ENCODE measurements at places on chromosomes 4 and X. TPM values are rescaled to one million over a fixed set of nuclear protein-coding genes. Genes with fewer than 3 reads are reported as not detected.

LRCH2 gene
- total RNA-seq: 3.0 TPM

AFF2 gene
- total RNA-seq: 0.05 TPM

FGD1 gene
- 7.7 TPM for total RNA-seq

GYG2 gene
- total RNA-seq: 71.4 TPM

MAGEA9B gene
- not detected for total RNA-seq

GRPR gene
- 0.92 TPM for total RNA-seq

JCHAIN gene
- not detected for total RNA-seq

MRFAP1L1 gene
- total RNA-seq: 50.4 TPM

RHOXF2 gene
- total RNA-seq: not detected

KDR gene
- total RNA-seq: 4.2 TPM

SSX2B gene
- total RNA-seq: not detected

PSAPL1 gene
- total RNA-seq: not detected

- no peak for DNase-seq
Observed at GRCh38 chrX:2540426-2540947, 39.7 kb upstream of the DHRSX start.

DNA sequence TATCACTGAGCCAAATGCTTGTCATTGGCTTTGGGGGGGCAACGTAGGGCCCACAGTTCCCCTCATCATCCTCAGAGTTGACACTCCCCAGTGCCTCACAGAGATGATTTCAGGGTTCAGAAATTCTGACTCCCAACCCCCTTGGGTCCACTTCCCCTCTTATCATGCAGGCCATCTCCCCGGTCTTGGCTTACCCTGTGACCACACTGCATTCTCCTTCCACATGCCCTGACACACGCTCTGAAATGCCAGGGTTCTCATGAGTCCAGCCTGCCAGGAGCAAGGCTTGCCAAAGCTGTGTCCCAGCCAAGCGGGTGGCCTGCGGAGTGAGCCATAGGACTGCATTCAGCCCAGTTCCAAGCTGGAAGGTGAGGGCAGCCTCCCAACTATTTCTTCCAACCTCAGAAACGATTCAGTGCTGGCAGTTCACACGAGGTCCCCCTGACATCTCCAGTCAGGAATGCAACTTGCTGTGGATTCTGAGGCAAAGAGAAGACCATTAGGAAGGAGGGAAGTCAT, 101.2 kb downstream of the SMIM20 start:
- DNase-seq: no peak

DNA sequence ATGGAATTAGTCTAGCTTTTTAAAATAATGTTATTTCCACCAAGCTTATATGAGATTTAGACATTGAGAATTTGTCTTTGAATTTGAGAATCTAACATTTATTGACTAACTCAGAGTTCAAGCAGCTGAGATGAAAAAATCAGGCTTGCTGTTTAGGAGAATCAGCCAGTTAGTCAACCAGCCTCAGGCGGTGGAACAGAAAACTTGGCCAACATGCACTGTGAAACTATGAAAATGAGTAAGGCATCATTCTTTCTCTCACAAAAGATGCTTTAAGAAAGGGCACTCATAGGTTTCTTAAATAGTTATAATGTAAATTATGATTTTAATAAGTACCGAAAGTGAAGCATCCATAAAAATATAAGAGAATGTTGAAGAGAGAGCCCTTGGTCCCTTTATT, 84.2 kb downstream of the NFKB1 start:
- DNase-seq: no peak

DNA sequence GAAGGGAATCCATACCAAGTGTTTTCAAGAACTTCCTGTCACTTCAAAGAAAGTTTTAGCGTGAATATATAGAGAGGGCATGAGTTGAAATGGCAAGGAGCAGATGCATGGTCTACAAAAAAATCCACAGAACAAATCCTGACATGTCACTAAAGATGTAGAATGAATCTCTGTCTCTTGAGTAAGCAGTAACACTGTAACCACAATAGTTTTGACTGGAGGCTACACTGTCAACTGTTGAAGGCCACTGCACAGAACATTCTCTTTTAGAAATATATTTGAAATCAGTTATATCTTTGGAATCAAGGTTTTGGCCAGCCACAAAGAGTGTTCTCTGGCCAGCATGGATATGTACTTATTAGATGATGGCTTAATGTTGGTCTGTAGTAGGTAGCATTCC, 83.8 kb downstream of the VCX3B start:
- no peak for DNase-seq

DNA sequence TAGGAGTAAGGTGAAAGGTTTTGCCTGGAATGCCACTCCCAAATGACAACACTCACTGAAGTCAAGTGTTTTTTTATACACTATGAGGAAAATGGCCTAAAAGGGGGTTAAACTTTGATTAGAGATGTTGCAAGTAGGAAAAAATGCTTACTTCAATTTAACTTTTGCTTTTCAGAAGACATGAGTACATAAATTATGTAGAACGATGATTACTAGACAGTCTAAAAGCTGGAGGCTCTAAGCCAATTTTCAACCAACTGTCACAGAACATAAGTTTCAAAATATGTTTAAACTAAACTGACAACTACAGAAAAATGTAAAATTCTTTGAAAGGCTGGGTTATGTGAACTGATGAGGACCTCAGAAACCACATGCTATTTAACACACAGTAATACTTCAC, 83.4 kb downstream of the SHISA3 start:
- DNase-seq: no peak

- no peak for DNase-seq
Observed at GRCh38 chrX:883588-883987, 253.0 kb downstream of the SHOX start.

GRCh38 chrX:39152106-39152649, 350.9 kb downstream of the MID1IP1 start:
- peak; percentile 34 for DNase-seq

DNA sequence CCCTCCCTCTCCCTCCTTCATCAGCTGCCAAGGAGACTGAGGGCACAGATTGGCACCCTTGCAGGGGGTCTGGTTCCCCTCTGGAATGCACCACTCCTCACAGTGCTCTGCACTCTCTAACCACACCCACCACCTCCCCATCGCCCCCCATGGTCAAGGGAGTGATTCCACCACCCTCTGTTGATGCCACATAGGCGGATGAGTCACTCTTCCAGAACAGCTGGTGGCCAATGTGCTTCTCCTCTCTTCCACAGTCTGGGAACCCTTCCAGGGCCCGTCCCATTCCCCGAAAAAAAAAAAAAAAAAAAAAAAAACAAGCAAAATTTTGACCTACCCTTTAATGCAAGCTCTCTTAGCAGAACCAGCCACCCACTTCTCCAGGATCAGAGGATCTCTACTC, 341.3 kb upstream of the KLF3 start:
- DNase-seq: no peak

- DNase-seq: no peak
Observed at GRCh38 chr4:55500072-55500471, 46.6 kb downstream of the CLOCK start.

DNA sequence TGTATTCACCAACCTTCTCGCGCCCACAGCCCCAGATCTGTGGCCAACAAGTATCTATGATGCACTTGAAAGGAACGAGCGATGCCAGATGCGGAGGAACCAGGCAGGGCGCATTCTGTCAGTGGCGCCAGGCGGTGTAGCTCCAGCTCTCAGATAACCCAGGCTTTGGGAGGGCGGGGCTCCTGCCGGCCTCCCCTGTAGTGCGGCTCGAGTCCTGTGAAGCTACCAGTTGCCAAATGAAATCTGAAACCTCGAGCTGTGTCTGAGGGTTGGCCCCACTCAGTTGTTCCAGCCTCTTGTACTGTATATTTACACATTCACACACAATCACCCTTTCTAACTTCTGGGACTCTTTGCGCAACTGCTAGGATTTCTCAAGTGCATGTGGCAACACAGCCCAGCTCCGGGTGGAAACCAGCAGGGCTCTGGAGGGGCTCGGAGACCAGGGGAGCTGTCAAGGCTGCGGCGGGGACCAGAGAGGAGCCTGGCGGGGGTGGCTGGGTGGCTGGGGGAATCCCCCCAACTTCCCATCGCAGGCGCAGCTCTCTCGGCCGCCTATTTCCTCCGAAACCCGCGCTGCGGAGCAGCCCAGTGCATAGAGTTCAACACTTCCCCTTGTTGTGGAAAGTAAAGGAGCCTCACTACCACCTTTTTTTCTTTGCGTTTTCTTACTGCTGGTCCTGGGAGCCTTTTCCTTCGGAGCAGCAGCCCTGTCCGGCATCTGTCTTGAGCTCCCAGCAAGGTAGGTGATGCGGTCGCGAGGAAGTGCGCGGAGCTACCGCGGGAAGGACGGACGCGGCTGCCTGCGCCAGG, at the start of gene ARHGAP24:
ARHGAP24 (plus strand) TSS at position 333 of the 813 bp plus-strand sequence.
- DNase-seq: peak; percentile 88

DNA sequence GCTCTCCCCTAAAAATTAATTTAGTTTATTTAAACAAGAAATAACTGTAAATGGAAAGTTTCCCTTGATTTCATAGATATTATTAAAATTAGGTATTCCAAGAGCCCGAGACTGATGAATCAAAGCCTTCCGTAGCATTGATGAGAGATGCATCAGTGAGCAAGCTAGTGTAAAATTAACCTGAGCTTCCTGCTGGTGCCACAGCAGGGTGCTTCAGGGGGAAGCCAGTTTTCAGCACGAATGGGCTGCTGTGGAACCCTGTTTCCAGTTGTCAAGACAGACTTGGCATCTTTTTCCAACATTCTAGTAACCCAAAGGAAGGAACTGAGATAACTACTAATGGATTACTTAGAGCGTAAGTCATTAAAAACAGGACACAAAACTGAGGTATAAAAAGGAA, 221.7 kb downstream of the RBMX2 start:
- no peak for DNase-seq

GRCh38 chrX:15434205-15434604, 50.0 kb upstream of the VEGFD start:
- no peak for DNase-seq

DNA sequence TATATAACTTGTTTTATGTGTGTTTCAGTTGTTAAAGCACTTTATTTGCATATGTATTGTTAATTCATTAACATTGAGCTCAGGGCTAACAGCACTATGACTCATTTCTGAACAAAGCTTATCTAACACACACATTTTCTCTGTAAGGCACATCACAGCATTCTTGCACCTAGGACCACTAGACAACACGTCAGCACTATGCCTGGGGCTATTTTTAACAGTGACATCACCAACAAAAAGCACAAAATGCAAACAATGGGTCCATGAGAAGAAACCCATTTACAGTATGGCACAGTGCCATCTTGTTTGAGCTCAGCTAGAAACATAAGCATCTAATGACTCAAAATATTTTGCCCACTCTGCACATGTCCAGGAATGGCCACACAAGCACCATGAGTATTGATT, 124.4 kb downstream of the RELL1 start:
- peak; percentile 42 for DNase-seq

DNA sequence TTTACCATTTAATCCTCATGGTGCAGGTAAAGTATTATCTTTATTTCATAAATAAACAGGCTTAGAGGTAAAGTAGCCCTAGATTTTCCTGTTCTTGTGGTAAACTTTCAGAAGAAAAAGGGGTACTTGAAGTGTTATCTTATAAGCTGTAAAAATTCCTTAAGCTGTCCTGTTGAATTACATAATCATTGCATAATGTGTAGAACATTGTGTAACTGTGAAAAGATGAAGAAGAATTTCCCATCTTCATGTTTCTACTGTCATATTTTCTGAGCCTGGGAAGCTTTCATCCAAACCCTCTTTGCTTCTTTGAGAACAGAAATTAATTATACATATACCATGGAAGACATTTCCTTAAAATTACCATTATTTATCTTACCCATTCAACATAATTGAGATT, 90.5 kb downstream of the ELOVL6 start:
- DNase-seq: no peak

GRCh38 chr4:52648836-52649235, 10.3 kb downstream of the USP46 start:
- no peak for DNase-seq
